ENCODE measurements at places on chromosomes 6 and 20. TPM values are rescaled to one million over a fixed set of nuclear protein-coding genes. Genes with fewer than 3 reads are reported as not detected.

DNA sequence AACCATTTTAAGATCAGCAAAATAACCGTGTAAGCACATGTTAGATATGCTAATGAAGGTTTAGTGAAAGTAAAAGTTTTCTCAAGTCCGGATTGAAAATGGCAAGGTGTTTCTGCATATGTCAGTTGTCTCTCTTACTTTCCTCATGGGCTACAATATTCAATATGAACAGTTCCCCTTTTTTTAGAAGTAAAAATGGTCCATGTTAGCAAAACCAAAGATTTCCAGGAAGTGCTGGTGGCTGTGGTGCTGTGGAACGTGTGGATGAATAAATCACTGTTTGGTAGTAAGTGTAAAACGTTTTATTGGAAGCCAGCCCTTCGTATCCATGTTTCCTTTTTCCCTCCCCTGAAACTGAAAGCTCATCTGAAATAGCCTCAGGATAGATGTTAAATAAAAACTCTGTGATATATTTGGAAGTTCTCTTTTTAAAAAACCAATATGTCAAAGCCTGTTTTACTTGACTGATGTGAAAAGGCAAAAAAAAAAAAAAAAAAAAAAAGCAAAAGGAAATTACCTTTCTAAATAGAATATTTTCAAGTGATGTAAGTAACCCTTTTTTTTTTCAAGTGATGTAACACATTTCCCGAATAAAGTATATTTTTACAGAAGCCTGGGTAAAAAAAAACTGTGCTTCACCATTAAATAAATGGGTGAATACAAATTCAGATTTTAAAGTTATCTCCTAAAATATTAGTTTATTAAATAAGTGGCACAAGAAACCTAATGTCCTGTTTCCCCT lies 41.9 kb downstream of the PLEKHG1 start:
- DNase-seq = no peak
- no peaks in the 10 kb centered on the region for H3K36me3 ChIP-seq
- H3K27me3 ChIP-seq = peaks cover 13% of the 10 kb centered on the region
- peak overlapping the region; percentile 37 for H3K4me3 ChIP-seq
- peaks cover 8% of the 10 kb centered on the region for H3K4me1 ChIP-seq
- no peak overlapping the region for H3K27ac ChIP-seq

DNA sequence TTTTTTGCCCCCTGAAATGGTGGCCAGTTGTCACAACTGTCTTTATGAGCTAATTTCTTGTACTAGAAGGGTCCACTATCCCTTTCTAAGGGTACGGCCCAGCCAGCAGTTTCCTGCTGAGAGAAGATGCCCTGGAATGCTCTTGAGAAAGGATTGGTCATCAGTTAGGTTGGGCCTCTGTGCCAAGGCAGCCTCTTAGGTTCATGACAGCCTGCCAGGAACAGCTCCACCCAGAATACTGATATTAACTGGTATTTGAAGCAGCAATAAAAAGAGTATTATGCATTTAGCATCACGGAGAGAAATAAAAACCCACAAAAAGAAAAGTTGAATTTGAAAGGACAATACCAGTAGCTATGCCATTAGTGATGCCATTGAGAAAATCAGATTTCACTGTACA lies 9.0 kb upstream of the HINT3 start:
- H3K27me3 ChIP-seq = peaks cover 15% of the 10 kb centered on the region
- no peak overlapping the region for H3K4me3 ChIP-seq
- no peaks in the 10 kb centered on the region for H3K36me3 ChIP-seq
- H3K4me1 ChIP-seq = peaks cover 3% of the 10 kb centered on the region

GRCh38 chr6:106908386-106908840 lies 66.1 kb downstream of the CD24 start:
- DNase-seq = no peak
- no peaks in the 10 kb centered on the region for H3K4me1 ChIP-seq
- no peak overlapping the region for H3K4me3 ChIP-seq
- H3K36me3 ChIP-seq = no peaks in the 10 kb centered on the region
- no peak overlapping the region for H3K27ac ChIP-seq

DNA sequence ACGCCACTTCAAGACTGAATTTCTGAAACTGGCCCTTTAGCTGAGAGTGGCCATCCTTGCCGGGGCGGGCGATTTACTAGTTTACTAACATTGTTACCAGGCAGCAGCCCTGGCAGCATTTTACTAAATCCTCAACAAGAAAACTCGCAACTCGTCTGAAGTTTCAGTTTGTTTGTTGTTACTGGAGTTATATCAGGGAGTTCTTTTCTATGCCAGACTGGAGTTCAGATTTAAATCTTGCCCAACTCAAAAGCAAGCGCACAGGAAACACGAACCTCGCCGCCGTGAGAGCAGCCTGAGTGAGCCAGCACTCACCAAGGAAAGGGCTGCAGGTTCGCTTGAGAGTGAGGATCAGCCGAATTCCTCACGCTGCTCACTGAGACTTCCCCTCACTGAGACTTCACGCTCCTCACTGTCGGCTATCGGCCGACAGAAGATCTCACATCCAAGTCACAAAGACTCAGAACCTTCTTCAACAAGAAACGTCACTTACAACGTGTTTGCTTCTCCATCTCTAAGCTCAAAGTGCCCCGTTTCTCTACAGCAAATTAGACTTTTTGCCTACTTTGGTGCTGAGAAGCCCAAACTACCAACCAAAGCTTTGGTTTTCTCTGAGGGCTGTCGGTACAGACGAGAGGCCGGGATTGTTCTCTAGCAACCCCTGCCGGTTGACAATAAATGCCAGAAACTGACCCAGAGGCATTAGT lies 78.9 kb downstream of the OLIG3 start:
- H3K36me3 ChIP-seq = no peaks in the 10 kb centered on the region
- peak overlapping the region; percentile 1 for H3K27ac ChIP-seq
- peak; percentile 45 for DNase-seq
- H3K4me3 ChIP-seq = peak overlapping the region; percentile 76
- peaks cover 8% of the 10 kb centered on the region for H3K4me1 ChIP-seq

- H3K27ac ChIP-seq = no peak overlapping the region
- DNase-seq = no peak
- peaks cover 1% of the 10 kb centered on the region for H3K36me3 ChIP-seq
- H3K4me3 ChIP-seq = peak overlapping the region; percentile 98
- H3K27me3 ChIP-seq = no peaks in the 10 kb centered on the region
Measured at GRCh38 chr6:96520171-96521115, 1.2 kb upstream of the UFL1 start.

- H3K36me3 ChIP-seq = no peaks in the 10 kb centered on the region
- no peak overlapping the region for H3K4me3 ChIP-seq
- H3K27me3 ChIP-seq = peaks cover 30% of the 10 kb centered on the region
- no peak overlapping the region for H3K27ac ChIP-seq
Measured at GRCh38 chr20:41672282-41672681, 54.1 kb upstream of the CHD6 start.

DNA sequence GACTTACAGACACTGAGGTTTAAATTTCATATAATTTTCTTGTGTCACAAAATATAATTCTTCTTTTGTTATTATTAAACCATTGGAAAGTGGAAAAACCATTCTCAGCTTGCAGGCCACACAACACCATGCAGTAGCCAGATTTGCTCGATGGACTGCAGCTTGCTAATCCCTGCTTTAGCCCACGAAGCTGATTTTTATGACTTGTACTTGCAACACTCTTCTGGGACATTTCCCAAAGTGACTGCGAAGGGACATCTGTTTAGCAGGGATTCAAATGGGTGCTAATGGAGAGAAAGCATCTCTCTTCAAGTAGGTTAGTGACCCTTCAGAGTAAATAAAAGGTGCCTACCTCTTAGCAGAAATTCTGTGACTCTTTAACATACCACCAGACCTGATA lies 304.6 kb upstream of the ZFP64 start:
- peaks cover 9% of the 10 kb centered on the region for H3K4me1 ChIP-seq
- no peak overlapping the region for H3K4me3 ChIP-seq
- H3K36me3 ChIP-seq = no peaks in the 10 kb centered on the region
- DNase-seq = no peak

GRCh38 chr6:112475083-112475482 lies 128.0 kb downstream of the RFPL4B start:
- H3K4me1 ChIP-seq = no peaks in the 10 kb centered on the region
- no peaks in the 10 kb centered on the region for H3K36me3 ChIP-seq
- H3K27ac ChIP-seq = no peak overlapping the region
- no peak for DNase-seq

DNA sequence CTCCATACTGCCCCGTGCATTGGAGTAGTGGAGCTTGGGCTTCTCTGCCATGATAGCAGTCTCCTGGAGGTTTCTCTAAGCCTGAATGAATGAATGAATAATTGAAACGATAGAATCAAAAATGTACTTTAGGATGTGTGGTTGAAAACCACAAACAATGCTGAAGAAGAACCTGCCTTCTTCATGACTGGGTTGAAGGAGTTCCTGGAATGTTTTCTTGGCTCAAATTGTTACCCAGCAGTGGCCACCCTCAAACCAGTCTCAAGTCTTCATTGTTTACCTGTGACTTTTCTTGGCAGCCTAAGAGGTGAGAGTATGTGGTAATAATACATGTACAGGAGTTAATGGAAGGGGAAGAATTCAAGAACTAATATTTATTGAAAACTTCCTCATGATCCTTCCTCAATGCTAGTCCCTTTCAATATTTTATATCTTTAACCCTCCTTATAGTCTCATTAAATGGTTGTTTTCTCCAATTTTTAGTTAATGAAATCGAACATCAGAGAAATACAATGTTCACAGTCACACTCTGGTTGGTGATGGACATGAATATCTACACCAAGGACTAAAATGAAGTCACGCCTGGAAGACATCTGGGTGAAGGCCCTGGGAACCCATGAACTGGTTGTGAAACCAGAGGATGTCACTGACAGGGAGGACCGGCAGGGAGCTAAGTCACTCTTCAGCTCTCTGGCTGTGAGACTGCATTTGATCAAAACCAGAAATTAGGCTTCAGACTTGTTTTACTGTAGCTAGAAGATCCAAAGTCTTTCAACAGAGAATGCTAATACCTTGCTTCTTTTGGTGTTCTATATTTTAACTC lies at the start of gene GSTA5:
Gene GSTA5 (minus strand): TSS at position 51 of the 823 bp plus-strand sequence.
- no peak within 1 kb of the TSS for H3K27ac ChIP-seq
- no peak for DNase-seq
- H3K27me3 ChIP-seq = peaks cover 28% of the 10 kb centered on the region
- H3K4me3 ChIP-seq = no peak within 1 kb of the TSS

GRCh38 chr6:28789553-28790083 lies 134.2 kb downstream of the TRIM27 start:
- H3K27me3 ChIP-seq = peaks cover 93% of the 10 kb centered on the region
- H3K4me1 ChIP-seq = peaks cover 20% of the 10 kb centered on the region
- peak overlapping the region; percentile 66 for H3K4me3 ChIP-seq
- H3K27ac ChIP-seq = peak overlapping the region; percentile 25

- H3K4me1 ChIP-seq = no peaks in the 10 kb centered on the region
- peaks cover 2% of the 10 kb centered on the region for H3K27me3 ChIP-seq
- H3K36me3 ChIP-seq = no peaks in the 10 kb centered on the region
- no peak for DNase-seq
- H3K27ac ChIP-seq = no peak overlapping the region
Measured at GRCh38 chr6:165697171-165697570, 34.1 kb upstream of the PDE10A start.

DNA sequence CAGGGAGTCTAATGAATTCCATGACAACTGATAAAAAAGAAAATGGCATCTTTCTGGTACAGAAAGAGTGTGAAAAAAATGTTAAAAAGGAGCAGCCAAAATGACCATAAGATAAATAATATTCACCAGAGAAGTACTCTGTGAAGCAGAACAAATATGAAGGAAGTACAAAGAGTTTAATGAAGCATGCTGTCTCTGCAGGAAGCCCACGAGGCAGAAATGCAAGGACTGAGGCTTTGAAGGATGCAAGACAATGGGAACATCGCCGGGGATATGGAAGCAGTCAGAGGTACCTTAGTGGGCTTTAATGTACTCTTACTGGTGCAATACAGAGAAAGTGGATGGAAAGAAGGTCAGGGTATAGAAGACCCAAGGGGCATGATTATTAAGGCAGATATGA lies 50.7 kb downstream of the NOX3 start:
- no peak for DNase-seq
- no peaks in the 10 kb centered on the region for H3K4me1 ChIP-seq
- H3K4me3 ChIP-seq = no peak overlapping the region
- peaks cover 1% of the 10 kb centered on the region for H3K36me3 ChIP-seq

GRCh38 chr6:64459411-64459944 lies 823.9 kb downstream of the PHF3 start:
- H3K27me3 ChIP-seq = no peaks in the 10 kb centered on the region
- H3K4me1 ChIP-seq = no peaks in the 10 kb centered on the region
- no peak overlapping the region for H3K4me3 ChIP-seq
- no peak for DNase-seq

Gene LIME1
- total RNA-seq = 144 TPM

Gene SOX18
- 0.30 TPM for total RNA-seq

Gene PLEKHG1
- 6.9 TPM for total RNA-seq
